Activated CD4-positive, CD25-positive, alpha-beta regulatory T cell treated with anti-CD3 and anti-CD28 coated beads, Interleukin-2, amount 50 U/mL, for 16 hours (primary cell): ENCODE measurements at places on chromosomes 11 and 22.

GRCh38 chr11:72595292-72595684 lies 78.9 kb downstream of the PDE2A start:
- no peak for DNase-seq

- DNase-seq, result no peak
Measured at GRCh38 chr11:21554284-21554683, 638.6 kb upstream of the ANO5 start.

DNA sequence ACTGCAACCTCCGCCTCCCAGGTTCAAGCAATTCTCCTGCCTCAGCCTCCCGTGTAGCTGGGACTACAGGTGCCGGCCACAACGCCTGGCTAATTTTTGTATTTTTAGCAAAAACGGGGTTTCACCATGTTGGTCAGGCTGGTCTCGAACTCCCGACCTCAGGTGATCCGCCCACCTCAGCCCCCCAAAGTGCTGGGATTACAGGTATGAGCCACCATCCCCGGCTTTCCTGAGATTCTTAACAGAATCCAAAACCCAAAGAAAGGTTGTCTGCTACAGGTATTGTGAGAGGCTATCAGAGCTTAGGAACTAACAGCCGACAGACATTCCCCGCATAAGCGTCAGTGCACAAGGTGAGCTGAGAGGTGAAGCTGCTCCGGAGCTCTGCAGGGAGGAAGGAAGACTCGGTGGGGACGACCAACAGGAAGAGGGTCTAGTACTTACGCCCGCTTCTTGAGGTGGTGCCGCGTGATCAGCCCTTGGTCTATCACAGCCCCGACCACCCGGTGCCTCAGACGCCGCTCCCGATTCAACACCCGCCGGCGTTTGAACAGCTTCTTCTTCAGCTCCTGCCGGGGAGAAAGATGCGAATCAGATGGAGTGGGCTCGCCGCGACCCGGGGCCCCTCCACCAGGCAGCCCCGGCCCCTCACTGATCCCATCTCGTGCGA lies 470 bp downstream of the C11orf98 start:
- DNase-seq, result no peak

GRCh38 chr22:42893371-42894150 lies 36.5 kb upstream of the ARFGAP3 start:
- DNase-seq, result no peak

DNA sequence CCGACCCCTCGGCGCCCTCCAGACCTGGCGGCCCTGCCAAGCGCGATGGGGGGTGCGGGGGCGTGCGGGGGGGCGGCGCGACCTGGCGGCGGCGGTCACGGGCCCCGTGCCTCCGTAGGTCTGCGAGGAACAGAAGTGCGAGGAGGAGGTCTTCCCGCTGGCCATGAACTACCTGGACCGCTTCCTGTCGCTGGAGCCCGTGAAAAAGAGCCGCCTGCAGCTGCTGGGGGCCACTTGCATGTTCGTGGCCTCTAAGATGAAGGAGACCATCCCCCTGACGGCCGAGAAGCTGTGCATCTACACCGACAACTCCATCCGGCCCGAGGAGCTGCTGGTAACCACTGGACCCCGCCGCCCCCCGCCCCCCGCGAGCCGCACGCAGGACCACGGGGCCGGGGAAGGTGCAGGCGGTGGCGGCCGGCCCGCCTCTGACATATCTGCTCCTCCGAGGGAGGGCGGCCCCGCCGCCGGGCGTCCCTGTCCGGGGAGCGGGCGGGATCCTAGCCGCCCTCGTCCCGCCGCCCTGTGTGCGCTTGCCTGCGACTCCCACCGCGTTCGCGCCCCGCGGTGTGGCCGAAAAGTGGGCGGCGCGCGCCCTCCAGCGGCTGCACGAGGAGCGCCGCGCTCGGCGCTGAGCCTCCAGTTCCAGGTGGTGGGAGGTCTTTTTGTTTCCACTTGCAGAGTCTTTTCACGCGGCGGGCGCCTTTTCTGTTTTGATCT lies 2.1 kb downstream of the CCND1 start:
- DNase-seq, result peak; percentile 49

- DNase-seq, result no peak
Measured at GRCh38 chr11:27020751-27021150, 19.9 kb upstream of the BBOX1 start.

DNA sequence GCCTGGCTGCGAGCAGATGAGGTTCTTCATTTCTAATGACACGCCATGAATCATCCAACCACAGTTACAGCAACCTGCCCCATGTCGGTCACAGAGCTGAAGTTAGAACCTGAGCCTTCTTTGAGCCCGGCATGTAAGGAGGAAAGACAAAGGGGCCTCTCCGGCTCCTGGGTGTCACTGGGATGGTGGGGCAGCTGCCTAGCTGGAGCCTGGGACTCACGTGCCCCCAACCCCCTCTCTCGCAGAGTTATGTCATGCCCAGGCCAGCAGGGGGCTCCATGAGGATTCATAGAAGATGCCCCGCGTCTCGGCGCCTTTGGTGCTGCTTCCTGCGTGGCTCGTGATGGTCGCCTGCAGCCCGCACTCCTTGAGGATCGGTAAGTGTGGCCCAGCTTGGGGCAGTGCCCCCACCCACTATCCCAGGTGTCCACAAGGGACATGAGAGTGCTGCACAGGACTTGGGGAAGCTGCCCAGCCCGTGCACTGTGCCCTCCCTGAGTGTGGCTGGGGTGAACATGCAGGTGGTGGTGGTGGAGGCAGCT lies 148.5 kb downstream of the GRIK4 start:
- no peak for DNase-seq

DNA sequence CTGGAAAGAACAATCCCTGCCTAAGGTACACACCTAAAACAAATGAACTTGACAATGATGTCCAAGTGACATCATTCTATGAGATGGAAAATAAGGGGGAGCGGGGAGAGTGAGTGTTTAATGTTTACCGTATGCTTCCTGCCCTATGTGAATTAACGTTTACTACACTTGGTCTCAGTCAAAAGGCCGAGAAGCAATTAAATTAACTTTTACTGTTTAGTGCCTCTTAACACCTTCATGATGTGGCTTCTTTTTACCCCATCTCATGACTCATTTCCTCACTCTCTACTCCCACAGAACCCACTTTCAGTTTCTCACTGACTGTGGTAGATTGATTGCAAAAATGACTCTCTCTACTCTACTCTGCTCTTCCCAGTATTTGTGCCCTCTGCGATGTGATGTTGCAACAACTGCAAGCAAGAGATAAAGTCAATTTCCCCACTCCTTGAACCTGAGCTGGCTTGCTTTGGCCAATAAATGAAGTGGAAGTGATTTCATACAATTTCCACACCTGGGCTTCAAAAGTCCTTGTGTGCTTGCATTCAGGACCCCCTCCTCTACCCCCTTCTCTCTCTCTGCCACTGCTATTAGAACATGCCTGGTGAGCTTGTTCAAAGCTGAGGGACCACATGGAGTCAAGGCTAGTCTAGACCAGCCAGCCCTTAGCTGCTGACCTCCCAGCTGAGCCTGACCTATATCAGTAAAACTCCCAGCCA lies 11.6 kb upstream of the ALKBH3 start:
- peak; percentile 15 for DNase-seq

DNA sequence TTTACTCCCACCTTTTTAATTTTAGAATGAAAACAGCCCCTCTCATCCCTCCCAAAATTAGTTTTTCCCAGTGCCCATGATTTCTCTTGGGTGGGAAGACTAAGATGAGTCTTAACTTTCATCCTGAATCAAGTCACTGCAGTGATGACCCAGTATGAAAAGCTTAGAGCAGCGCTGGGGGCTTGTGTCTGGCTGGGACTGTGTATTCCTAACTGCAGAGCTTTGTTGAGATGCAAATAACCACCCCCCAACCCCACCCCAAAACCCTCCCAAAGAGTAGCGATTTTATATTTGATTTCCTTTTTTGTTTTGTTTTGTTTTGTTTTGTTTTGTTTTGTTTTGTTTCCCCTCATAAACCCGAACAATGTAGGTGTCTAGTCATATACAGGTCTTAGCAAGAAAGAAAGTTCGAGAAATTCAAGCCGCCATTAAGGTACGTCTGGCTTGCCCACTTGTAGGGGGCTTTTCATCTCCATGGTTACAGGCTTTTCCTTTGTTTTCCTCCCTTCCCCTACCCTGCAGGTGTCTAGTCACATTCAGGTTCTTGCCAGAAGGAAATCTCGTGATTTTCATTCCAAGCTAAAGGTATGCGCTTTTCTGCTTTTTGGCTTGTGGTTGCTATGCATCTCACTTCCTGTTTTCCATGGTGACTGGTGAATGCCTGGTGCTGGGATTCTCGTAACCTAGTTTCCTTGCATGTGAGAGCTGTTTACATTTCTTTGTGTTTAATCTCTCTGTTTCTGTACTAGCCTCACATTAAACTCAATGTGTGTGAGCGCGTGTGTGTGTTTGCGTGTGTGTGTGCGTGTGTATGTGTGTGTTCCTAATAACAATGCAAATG lies 144.6 kb upstream of the RASSF10 start:
- DNase-seq, result no peak

DNA sequence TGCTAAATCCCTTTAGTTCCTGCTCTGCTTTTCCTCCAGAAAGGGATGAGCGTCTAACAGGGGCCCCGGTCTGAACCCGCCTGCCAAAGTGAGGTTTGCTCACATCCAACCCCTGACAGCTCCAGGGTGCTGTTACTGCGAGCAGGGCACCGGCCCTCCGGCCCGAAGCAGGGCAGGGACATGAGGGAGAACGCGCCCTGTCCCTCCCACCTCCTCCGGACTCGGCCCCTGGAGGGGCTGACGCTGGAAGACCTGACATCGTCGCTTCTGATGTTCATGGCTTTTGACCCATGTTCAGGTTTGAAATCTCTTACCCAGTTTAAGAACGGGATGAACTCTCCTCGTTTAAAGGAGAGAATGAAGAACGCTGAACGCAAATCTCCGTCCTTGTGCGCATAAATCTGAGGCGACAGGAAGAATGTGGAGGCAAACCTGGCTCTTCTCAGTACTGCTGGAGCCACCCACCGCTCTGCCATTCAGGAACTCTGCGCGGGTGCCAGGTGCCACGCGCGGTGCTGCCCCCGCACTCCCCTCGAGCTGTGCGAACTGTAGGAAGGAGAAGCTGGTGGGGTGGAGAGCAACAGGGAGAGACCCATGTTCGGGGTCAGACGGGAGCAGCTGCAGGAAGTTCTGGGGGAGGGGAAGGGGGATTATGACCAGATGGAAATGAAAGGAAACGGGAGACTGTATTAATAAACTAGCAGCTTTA lies 826 bp upstream of the EEF1G start:
- no peak for DNase-seq

- DNase-seq, result no peak
Measured at GRCh38 chr11:67455054-67455453, at the start of gene CABP4. Gene CABP4 (plus strand): TSS chr11:67455354. CDS start chr11:67455424, 70 bp downstream.

DNA sequence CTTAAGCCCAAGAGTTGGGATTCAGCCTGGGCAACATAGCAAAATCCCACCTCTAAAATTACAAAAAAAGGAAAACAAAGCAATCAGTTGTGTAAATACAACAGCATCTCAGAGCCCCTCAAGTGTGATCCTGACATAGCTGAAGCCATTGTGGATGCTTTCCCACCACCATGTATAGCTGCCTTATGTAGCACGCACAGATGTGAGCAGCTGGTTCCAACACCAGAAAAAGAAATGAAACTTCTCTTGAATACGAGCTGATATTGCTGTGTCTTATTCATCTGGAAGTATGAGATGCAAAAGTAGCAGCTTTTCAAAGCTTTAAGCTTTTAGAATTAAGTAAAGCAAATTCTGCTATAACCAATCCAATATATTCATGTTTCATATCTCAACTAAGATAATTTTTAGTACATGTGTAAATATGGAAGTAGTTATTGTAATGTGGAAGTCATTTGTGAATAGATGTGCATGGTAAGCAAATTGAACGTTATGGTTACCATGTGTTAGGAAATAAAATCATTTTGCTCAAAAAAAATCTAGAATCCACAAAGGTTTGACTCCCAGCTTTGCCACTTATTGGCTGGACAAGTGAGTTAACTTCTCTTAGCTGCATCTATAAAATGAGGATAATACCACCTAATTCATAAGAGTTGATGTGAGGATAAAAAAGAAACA lies 63.2 kb downstream of the SGSM3 start:
- no peak for DNase-seq

DNA sequence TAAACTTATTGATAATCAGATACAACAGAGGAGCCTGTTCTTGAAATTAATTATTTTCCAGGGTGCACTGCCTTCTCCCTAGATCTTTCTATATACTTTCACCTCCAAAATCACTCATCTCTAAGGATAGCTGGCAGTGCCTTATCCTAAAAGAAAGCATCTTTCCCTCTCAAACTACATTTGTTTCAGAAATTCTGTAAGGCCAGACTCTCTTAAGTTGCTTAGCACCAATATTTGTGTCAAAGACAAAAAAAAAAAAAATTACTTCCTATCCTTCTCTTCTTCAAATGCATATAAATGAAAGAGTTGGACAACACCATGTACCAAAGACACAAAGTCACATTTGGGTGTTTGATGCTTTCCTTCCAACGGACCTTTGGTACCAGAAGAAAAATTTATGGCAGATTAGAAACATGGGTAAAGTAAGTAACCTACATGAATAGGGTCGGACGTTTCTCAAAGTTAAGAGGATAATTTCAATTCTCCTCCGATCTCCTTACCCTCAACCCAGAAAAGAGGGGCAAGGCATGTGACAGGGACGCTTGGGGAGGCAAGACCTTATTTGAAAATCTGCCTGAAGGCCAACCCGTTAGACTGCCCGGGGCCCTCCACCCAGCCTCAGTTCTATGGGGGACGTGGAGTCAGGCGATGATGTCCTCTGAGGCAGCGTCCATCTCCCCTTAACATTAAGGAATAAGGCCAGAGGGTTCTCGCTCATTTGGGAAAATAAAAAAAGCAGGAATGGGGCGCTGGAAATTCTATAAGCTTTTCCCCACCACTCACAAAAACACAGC lies 66.3 kb downstream of the ETS1 start:
- DNase-seq, result no peak

DNA sequence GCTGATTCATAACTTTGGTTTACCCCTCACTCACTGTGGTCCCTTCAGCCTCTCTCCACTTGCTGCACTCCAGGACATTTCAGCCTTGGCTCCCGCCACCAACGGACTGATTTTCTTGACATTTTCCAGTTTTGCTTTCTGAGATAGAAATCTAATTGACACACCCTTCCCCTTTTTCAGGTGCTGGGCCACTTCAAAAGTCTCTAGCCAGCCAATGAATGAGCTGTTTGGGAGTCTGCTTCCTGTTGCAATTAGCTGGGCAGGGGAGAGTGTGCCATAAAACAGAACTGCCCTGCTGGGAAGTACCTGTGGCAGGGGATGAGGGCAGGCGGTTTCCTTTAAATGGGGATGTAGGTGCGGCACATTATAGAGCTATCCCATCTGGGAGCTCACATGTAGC lies 21.1 kb upstream of the PLET1 start:
- DNase-seq, result no peak

- no peak for DNase-seq
Measured at GRCh38 chr22:45840483-45840882, 136.5 kb downstream of the WNT7B start.

- DNase-seq, result no peak
Measured at GRCh38 chr11:73152086-73152853, 10.2 kb upstream of the FCHSD2 start.

GRCh38 chr22:21567456-21568346 lies at the start of gene UBE2L3:
Gene UBE2L3 (plus strand): TSS chr22:21567714. CDS start chr22:21567745, 31 bp downstream.
- DNase-seq, result peak; percentile 71

- DNase-seq, result no peak
Measured at GRCh38 chr11:72838691-72839305, 24.6 kb downstream of the ATG16L2 start.
